Posterior vena cava (tissue), 2 donors: ENCODE measurements at places on chromosomes 12 and 14.
A peak's percentile ranks its signal among the peaks of the same experiment; 100 is the strongest.

DNA sequence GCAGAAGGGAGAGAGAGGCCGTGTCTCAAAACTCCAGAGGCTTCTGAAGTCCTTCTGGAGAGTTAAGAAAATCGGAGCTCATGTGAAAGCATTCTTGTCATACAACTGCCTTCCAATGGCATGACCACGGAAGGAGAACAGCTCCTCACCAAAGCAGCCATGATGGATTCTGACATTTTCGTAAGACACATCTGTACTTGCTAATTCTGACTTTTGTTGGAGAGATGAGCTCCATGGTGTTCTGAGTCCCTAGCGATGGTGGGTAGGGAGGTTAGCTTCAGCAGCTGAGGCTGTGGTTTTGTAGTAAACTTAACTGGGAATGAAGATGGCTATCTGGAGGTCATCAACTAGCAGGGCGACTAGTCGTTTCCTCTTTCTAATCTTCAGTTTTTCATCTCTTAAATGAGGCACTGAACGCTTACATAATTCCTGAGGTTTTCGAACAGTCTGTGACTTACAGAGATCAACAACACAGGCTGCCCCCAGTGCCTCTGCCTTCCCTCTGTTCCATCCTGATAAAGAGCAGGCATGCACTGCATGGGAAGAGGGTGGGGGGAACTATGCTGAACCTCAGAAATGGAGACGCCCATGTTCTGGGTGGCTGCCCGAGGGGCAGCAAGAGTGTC lies 28.6 kb upstream of the DICER1 start:
- no peak for DNase-seq

- DNase-seq = no peak
Observed at GRCh38 chr12:67829896-67830295, 159.4 kb upstream of the IFNG-AS1 start.

GRCh38 chr12:123734268-123734667 lies 22.1 kb downstream of the ATP6V0A2 start:
- no peak for DNase-seq

DNA sequence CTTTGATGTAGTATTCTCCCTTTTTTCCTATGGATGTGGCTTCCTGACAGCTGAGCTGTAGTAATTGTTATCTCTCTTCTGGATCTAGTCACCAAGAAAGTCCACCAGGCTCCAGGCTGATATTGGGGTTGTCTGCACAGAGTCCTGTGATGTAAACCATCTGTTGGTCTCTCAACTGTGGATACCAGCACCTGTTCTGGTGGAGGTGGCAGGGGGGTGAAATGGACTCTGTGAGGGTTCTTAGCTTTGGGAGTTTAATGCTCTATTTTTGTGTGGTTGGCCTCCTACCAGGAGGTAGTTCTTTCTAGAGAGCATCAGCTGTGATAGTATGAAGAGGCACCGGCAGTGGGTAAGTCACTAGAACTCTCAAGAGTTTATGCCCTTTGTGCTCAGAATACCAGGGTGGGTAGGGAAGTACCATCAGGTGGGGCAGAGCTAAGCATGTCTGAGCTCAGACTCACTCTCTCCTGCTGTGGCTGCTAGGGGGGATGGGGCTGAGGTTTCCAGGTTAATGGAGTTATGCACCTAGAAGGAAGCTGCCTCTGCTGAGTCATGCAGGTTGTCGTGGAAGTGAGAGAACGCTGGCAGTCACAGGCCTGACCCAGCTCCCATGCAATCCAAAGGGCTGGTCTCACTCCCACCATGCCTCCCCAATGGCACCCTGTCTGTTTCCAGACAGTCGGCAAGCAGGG lies 3.0 kb upstream of the TAS2R14 start:
- DNase-seq = no peak

GRCh38 chr12:102848832-102849231 lies 68.2 kb downstream of the PAH start:
- no peak for DNase-seq

DNA sequence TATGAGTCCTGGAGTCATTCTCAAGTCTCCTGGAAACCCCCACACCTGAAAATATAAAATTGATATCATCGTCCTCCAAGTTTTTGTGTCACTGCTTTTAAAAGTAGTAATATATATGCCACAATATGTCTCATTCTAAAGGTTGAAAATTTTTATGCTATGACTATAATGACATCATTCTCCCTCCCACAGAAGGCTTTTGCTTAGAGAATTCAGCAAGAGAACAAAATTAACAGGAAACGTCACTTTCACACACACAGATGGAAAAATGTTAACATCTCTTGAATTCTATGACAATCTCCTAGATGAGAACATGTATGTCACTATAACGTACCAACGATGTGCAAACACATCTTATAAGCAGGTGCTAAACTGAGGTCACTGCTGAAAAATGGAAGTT lies 498.3 kb downstream of the FOXG1 start:
- no peak for DNase-seq

GRCh38 chr12:122979001-122979907 lies 1.2 kb upstream of the ARL6IP4 start:
- no peak for DNase-seq

GRCh38 chr14:89365061-89365801 lies 51.8 kb downstream of the FOXN3 start:
- no peak for DNase-seq

- no peak for DNase-seq
Observed at GRCh38 chr12:13183620-13184019, 12.9 kb upstream of the EMP1 start.

- DNase-seq = no peak
Observed at GRCh38 chr14:102590667-102591099, 1.8 kb upstream of the RCOR1 start.

GRCh38 chr12:111573476-111573875 lies 25.6 kb downstream of the ATXN2 start:
- no peak for DNase-seq

DNA sequence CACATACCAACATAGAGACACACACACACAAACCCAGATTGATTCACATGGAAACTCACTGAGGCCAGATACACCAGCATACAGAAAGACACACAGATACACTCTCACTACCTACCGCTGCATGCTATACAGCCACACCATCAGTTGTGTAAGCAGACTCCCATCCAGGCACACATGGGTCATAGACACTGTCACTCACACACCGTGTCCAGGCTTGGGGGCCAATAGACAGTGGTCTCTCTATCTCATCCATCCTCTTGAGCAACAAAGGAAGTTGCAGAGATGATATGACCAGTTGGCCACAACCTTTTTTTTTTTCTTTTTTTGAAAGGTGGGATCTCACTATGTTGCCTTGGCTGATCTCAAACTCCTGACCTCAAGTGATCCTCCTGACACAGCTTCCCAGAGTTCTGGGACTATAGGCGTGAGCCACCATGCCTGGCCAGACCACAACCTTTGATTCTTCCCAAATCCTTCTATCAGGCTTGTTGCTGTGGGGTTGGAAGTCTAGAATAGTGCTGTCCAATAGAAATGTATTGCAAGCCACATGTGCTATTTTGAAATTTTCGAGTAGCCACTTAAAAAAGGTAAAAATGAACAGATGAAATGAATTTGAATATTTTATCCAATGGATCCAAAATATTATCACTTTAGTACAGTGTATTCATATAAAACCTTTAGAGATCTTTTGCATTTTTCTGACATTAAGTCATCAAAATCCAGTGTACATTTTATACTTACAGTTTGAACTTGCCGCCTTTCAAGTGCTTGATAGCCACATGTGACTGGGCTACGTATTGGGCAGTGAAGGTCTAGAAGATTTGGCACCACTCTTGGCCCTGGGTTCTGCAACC lies 7.4 kb downstream of the LRP1-AS start:
- DNase-seq = peak; percentile 77

DNA sequence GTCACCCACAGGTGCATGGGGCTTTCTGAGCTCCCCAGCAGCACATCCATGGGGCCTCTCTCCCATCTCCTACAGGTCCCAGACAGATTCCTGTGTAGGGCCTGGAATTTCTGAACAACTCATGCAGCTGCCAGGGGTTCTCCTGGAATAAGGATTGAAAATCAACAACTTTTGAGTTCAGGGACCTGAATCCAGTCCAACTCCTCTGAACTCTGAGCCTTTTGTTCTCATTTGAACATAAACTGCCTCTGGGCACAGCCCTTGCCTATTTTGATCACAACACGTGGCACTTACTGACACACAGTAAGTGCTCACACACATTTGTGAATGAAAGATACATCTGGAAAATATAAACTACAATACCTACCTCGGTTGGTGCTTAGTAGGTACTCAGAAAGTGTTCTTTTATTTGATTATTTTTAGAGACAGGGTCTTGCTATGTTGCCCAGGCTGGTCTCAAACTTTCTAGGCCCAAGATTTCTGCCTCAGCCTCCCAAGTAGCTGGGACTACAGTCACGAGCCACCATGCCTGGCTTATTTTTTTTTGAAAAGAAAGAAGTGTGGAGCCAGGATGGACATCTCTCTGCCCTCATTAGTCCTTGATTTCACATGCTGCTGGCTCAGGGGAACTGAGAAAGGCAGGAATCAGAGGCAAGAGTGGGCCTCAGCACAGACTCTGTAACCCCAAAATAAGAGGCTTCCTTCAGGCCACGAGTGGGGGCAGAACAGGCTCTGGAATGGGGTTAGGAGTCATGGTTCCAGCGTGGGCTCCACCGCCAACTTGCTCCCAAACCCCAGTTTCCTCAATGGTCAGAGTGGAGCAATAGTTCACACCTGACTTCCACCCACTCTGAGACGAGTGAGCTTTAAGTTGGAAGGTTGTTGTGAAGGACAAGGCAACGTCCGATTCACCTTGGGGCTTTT lies 27.0 kb downstream of the SYNE3 start:
- DNase-seq = peak; percentile 26

GRCh38 chr12:14129611-14130195 lies 148.3 kb upstream of the GRIN2B start:
- no peak for DNase-seq

- no peak for DNase-seq
Observed at GRCh38 chr12:77058740-77059139, 6.6 kb downstream of the E2F7 start.

DNA sequence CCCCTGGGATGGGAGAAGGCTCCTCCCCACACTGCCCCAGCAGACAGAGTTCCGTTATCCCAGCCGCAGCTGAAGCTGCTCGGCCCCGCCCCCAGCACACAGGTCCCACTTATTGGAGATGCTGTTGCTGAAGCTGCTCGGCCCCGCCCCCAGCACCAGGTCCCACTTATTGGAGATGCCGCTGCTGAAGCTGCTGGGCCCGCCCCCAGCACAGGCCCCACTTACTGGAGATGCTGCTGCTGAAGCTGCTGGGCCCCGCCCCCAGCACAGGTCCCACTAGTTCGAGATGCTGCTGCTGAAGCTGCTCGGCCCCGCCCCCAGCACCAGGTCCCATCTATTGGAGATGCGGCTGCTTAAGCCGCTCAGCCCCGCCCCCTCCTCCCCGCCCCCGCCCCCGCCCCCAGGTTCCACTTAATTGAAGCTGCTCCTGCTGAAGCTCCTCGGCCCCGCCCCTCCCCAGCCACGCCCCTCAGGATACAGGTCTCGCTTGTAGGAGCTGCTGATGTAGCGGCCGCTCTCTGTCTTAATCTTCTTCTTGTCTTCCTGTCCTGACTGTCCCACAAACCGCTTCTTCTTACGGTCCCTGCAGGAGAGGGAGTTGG lies 12.0 kb downstream of the CFAP73 start:
- DNase-seq = no peak

GRCh38 chr14:30251557-30252100 lies 307.3 kb upstream of the G2E3 start:
- DNase-seq = no peak

- no peak for DNase-seq
Observed at GRCh38 chr12:28390761-28391385, 200.6 kb downstream of the CCDC91 start.

DNA sequence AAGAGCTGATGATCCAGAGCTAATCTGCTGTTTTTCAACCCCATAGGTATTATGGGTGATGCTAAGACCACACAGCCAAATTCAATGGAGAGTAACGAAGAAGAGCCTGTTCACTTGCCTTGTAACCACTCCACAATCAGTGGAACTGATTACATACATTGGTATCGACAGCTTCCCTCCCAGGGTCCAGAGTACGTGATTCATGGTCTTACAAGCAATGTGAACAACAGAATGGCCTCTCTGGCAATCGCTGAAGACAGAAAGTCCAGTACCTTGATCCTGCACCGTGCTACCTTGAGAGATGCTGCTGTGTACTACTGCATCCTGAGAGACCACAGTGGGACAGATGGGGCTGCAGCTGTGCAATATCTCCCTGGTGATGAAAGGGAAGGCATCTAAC lies 386.0 kb downstream of the DAD1 start:
- no peak for DNase-seq

- DNase-seq = no peak
Observed at GRCh38 chr14:103832046-103832445, 15.3 kb downstream of the PPP1R13B start.

DNA sequence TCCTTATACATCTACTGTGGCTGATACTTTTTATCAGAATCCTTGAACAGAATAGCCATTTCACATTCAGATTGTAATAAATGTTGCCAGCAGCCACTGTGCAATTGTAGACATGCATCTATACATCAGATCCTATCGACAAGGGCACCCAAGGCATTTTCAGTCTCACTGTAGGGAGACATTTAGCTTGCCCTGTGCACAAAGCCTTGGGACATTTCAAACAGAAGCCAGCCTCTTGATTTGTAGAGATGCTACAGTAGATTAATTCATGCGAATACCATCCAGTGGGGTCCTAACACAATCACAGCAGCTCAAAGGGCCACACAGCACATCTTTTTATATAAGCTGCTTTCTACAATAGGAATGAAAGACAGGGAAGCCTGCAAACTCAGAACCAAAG lies 81.4 kb downstream of the SLC8A3 start:
- no peak for DNase-seq

DNA sequence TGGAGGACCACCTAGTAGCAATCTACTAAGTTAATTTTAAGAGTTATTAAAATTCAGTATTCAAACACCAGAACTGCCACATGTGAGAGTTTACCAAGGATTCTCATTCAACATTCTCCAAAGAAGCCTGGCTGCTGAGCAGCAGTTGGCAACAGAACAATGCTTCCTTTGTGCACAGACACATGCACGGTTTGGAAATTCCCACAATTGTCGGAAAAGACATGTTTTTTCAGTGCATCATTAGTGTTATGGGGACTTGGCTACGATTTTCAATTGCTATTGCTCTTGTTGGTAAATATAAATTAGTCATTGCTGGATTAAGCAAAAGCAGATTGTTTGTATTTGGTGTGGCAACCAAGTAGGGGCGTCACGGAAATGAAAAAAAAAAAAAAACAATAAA lies 22.2 kb downstream of the ST8SIA1 start:
- DNase-seq = no peak

DNA sequence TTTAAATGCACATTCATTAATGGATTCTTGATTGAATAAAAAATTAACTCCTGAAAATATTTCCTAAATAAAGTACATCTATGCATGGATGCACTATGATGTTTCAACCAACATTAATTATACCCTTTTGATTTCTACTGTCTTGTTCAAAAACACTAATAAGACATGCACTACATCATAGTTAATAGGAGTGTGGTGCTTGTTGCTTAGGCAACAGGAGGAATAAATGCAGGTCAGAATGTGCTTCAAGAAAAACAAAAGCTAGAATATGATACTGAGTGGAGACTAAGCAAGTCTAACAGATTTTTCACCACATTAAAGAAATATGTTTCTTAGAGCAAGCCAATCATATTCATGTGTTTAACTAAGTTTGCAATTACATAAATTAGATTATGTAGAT lies 495.8 kb upstream of the GARIN6 start:
- no peak for DNase-seq

GRCh38 chr14:94361682-94362081 lies 26.7 kb downstream of the SERPINA1 start:
- DNase-seq = no peak

- no peak for DNase-seq
Observed at GRCh38 chr14:103819503-103820307, 27.7 kb downstream of the PPP1R13B start.

GRCh38 chr12:19674437-19674836 lies 235.1 kb downstream of the AEBP2 start:
- DNase-seq = no peak
